Hematopoietic multipotent progenitor cell treated with erythropoietin and hydrocortisone succinate and interleukin-3 and kit ligand, for 15 days (in vitro differentiated cells): ENCODE measurements at places on chromosomes 1 and 21.

DNA sequence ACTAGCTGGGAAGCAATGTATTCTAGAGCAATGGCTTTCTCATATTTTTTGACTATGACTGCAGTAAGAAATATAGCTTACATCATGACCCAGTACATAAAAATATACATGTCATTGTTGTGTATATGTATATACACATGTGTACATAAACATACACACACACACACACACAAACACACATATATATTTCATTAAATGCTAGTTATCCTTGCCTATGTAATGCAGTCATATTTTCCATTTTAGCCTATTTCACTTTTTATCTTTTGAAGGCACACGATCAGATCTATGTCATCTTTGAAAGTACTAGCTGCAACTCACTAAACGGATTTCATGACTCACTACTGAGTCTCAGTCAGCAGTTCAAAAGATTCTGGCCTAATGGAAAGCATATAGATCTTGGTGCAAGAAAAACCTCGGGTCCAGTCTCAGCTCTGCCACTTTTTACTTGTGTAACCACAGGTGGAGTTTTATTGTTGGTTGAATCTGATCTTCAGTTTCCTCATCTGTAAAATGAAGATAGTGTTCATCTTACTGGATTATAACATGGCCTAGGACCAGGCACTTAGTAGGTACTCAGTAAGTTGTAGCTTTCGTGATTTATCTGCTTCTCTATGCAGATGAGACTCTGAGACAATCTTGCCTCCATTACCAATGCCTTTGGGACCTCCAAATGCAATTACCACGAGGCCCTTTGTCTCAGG lies 325.6 kb downstream of the RRAGC start:
- no peak for DNase-seq

GRCh38 chr1:64664299-64664698 lies 80.6 kb upstream of the RAVER2 start:
- DNase-seq = no peak

GRCh38 chr1:8816831-8817411 lies 519 bp downstream of the RERE start:
- DNase-seq = no peak

GRCh38 chr1:227896710-227897655 lies 50.7 kb downstream of the WNT9A start:
- no peak for DNase-seq

- DNase-seq = no peak
Observed at GRCh38 chr1:116230712-116231111, 119.5 kb downstream of the MAB21L3 start.

DNA sequence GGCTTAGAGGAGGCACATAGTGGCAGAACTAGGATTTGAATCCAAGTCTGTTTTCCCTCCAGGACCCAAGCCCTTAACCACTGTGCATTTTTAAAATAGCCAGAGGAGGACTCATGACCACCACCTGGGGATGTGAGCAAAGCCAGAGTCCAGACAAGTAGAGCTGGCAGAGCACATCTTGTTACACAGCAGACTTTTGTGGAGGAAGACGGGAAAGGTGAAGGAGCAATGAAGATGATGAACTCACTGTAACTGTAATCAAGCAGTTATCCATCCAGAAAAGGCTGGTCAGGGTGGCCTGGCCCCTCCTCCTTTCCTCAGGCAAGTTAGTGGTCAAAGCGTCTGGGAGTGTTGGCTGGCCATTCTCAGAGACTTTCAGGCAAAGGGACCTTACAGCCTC lies 50.9 kb downstream of the SLC44A3 start:
- no peak for DNase-seq

- DNase-seq = no peak
Observed at GRCh38 chr21:45279446-45280177, 8.1 kb downstream of the POFUT2 start.

DNA sequence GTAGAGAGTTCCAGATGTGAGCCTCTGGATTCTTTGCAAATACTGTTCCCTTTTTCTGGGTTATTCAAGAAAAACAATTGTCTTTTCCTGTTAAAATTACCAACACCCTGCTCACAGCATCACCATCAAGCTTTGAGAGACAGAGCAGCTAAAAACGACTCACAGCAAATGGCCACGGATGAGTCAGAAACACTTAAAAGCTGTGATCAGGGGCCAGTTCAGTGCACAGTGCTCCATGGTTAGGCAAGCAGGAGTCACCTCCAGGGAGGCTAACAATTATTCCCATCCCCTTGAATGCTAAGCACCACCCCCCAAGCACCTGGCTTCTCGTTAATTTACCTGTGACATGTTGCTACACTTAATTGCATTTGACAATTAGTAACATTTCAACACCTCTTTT lies 128.4 kb upstream of the CAMK1G start:
- DNase-seq = no peak

- no peak for DNase-seq
Observed at GRCh38 chr1:25874209-25874608, 1.3 kb downstream of the PAQR7 start.

DNA sequence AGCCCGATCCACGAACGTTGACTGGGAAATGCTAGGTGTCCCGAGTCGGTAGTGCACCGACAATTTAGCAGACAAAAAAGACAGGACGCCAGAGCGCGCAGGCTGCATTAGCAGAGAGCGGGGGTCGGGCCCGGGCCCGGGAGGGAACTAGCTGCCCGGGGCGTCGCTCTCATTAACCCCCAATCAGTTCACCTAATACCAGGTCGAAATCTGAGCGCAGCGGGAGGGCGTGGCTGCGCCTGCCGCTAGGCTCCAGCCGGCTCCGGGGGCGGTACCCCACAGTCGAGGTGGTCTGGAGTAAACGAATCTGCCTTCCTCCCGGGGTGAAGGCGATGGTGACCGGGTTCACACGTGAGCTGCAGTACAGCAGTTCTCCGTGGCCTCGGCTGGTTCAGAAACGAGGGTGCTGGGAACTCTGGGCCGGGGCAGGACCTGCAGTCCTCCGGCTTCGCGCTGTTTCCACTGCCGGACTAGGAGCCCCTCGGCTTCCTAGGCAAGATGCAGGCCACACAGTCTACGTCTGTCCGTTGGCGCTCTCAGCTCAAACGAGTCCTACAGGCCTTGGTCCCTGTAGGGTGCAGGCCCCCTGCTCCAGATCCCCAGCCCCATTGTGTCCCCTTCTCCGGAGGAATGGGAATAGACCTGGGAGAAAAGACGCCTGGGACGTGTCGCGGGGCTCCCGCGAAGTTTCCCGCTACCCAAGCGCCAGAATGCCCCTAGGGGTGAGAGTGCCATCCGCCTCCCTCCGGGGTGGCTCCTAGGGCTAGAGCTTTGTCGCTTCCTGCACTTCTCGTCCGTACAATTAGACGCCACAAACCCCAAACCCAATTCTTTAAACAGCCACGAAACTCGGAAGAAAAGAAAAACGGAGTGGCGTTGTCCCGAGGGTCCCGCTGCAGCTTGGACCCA lies 2.0 kb downstream of the GFI1 start:
- no peak for DNase-seq

DNA sequence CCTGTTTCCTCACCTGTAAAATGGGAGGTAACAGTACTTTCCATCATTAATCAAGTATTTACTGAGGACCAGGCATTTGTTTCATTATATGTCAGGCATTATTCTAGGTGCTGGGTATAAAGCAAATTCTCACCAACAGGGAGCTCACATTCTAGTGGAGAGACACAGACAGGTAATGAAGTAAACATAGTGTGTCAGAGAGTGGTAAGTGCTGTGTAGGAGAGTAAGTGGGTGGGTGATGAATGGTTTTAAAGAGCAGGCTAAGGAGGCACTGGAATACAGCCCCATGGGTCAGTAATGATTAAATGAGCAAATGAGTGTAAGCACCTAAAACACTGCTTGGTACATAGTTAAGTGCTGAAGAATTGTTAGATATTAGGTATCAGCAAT lies 60.4 kb downstream of the DNTTIP2 start:
- no peak for DNase-seq

- no peak for DNase-seq
Observed at GRCh38 chr1:18651713-18652112, 21.1 kb downstream of the PAX7 start.

DNA sequence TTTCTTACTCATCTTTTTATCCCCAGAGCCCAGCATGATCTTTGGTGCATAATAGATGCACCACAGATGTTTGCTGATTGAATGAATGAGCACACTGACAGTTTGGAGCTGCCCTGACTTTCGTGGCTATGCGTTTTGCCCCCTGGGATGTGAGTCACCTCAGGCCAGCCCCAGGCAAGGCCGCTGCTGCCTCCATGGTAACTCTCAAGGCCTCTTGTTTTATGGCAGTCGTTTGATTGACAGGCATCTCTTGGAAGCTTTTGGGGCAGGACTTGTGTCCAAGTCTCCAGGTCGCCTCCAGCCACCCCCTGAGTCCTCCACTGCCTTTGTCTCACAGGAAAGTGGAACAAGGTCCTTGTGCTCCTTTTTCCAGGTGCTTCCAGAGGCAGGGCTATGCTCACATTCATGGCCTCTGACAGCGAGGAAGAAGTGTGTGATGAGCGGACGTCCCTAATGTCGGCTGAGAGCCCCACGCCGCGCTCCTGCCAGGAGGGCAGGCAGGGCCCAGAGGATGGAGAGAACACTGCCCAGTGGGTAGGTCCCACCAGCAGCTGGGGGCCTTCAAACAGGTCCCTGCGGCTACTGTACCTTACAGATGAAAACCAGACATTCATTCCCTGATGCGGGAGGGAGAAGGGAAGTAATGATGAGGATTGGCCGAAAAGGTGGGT lies 11.2 kb downstream of the PSEN2 start:
- DNase-seq = no peak

GRCh38 chr1:66445492-66446181 lies 88.3 kb upstream of the SGIP1 start:
- no peak for DNase-seq

- DNase-seq = no peak
Observed at GRCh38 chr1:218591966-218592365, 246.8 kb downstream of the TGFB2 start.

DNA sequence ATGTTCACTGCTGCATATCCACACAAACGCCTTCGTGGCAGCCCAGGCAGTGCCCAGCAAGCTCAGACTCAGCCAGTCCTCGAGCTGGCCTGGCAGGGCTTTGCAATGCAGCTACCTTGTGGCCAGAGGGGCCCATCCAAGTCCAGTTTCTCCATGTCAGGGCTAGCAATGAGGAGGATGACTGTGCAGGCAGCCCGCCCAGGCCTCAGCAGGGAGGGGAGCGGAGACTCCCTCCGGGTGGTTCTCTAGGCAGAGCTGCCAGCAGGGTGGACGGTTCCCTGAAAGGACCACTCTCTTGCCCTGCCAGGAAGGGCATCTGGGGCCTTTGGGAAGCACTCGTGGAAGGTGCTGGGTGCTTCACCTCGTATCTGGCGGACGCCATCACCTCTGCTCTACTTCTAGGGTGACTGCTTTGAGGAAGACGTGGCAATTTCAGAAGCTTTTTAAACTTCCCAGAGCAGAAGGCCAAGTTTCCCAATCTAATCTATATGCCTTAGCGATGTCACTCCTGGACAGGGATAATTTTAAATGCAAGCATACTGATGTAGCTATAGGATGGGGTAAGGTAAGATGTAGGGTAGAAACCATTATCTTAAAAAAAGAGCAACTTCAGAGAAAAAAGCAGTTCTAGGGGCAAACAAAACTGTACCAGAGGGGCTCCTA lies 56.2 kb downstream of the RUNX1 start:
- DNase-seq = no peak

DNA sequence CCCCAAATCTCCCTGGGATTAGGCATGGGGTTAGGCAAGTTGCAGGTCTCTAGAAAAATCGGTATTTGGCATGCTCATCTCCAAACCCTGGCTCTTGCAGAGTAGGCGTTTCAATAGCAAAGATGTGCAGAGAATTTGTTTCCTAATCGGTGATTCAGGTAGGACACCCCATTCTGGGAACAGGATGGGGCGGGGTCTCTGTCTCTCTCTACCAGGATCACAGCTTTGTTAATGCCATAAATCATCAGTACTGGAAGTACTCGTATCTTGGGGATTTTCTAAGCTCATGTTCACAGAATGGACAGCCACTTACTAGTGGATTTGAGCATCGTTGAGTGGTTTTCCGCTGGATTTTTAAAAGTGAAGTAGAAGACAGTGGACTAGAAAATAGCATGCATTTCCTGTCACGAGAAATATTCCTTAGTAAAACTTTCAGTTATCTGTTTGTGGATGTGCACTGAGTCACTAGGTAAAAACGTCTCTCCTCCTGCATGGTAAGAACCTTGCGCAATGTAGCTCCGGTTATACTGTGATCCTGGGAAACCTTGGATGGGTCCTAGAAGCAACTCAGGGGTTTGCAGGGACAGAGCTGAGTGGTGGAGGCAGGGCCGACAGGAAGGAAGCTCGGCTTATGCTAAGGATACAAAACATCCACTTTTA lies 5.1 kb downstream of the TMEM51 start:
- DNase-seq = no peak

DNA sequence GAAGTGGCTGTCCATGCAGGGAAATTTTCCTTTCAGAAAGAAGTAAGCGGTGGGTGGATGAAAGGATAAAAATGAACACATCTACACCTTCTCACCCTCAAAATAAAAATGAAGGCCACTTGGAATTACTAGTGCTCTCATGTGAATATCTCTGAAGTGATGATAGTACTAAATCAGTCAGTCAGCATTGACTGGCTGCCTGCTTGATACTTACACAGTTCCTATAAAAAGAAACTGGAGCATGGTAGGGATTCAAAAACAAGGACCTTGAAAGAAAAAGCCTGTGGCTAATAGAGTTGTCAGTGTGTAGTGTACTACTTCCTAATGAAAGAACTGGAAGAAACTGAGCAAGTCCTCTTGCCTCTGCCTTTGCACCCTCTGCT lies 239.7 kb downstream of the HLX start:
- no peak for DNase-seq

DNA sequence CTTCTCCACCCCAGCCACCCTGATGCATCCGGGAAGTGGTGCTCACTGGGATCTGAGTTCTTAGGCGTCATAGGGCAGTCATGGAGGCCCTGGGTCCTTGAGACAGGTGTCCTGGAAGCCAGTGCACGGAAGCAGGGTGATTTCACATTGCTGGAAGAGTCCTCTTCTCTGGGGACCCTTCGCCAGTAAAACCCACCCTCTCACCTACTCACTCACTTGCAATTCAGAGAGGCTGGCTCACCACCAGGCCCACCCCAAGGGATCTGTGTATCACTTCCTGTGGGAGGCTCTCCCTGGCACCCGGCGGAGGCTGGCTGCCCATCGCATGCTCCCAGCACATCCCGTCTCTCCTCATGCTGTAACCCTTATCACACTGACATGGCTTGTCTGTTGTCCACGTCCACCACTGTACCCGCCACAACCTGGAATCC lies 40.2 kb upstream of the EPS8L3 start:
- no peak for DNase-seq

GRCh38 chr1:31593770-31594632 lies 17.7 kb downstream of the TINAGL1 start:
- peak; percentile 31 for DNase-seq

- DNase-seq = no peak
Observed at GRCh38 chr1:3471356-3472087, 17.1 kb downstream of the ARHGEF16 start.

DNA sequence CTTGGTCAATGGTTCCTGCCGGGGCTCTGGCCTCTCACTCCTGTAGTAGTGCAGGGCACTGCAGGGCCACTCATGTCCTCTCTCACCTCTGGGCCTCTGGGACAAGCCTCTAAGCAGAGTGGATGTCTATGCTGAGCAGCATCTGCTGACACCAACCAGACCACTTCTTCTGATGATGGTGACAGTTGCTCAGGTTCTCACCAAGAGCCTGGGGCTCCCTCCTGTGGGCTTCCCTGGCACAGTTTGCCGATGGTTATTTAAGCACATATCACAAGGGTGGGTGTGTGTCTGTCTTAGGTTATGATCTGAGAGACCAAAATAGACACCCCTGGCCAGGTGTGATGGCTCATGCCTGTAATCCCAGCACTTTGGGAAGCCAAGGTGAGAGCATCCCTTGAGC lies 17.4 kb upstream of the GPR137B start:
- no peak for DNase-seq
